Forelimb muscle (tissue), 1 donor: ENCODE measurements at places on chromosomes 3 and 15. TPM values are rescaled to one million over a fixed set of nuclear protein-coding genes. Genes with fewer than 3 reads are reported as not detected.

CAPN3 gene
- polyA plus RNA-seq = 495 TPM

ACOX2 gene
- polyA plus RNA-seq = 22.2 TPM

CFAP44 gene
- 8.3 TPM for polyA plus RNA-seq

ANKRD34C gene
- not detected for polyA plus RNA-seq

GRCh38 chr3:131550562-131551465, 48.0 kb upstream of the MRPL3 start:
- DNase-seq = no peak

DNA sequence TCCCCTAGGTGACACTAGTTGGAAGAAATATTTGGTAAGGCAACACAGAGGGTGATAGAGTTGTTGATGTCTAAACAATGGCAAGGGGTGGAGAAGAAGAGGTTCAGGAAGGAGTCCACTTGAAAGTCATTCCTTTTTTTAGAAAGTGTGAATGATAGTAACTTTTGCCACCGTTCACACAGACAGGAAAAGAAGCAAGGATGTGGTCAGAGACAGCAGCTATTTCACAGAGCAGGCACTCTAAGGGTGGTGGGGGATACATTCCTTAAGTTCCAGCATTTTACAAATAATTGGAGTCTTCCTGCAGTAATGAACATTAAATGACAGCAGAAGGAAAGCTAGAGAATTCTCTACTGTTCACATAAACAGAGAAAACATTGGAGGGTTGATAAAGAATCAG, 75.4 kb upstream of the ZNF385D start:
- no peak for DNase-seq

GRCh38 chr3:173287361-173287760, 110.2 kb upstream of the NLGN1 start:
- DNase-seq = no peak

DNA sequence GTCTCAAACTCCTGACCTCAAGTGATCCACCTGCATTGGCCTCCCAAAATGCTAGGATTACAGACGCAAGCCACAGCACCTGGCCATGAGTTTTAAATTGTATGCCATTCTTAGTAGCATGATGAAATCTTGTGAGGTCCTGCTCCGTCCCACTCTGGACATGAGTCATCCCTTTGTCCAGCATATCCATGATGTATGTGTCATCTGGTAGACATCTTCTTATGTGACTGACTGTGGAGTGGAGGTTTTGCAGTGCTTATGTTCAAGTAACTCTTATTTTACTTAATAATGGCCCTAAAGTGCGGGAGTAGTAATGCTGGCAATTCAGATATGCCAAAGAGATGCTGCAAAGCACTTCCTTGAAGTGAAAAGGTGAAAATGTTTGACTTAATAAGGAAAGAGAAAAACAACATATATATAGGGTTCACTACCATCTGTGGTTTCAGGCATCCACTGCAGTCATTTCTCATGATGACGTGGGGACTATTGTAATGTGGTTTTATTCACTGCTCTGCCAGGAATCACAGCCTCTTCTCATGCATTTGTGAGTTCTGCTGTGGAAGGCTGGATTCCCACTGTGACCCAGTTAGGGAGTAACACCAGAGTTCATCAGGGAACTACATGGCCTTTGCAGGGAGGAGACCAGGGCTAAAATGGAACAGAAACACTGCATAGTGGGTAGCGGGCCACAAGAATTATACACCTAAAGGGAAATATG, 204.6 kb upstream of the STRIT1 start:
- DNase-seq = no peak

- DNase-seq = no peak
Observed at GRCh38 chr3:50173685-50174516, 17.5 kb upstream of the GNAT1 start.

DNA sequence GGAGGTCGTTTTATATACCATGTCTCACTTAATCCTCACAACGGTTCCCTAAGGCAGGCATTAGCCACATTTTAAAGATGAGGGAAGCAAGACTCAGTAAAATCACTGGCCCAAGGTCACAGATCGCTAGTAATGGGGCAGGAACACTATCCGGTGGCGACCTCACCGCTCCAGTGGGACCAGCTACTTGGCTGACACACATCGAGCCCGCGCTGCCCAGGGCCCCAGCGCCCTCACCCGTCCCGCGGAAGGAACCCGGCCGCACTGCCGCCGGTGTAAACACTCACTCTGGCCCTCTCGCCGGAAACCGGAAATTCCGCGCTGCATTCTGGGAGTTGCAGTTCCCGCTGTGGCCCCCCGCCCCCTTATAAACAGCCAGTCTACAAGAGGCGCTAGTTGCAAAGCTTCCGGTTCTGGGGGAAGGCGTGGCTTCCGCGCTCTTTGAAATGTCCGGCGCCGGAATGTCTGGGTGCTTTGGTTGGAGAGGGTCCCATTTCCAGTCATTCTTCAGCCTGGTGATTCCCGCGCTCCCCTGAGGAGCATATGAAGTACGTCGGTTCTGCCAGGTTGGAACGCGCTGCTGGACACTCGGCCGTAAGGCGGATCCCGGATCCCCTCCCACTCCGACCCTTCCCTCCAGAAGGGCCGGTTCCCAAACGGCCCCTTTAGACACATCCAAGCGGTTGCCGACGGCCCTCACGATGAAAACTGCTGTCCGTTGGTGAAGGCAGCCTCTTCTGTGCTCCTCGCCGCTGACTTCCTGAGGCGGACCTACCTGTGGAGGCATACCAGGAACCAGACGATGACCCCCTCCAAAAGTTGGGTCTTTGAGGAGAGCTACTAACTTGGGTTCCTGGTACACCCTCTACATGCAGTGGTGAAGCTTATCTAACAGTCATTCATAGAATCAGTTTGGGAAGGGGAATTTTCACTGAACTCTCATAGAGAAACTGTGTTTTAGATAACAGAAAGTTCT, at the start of gene UBL7:
UBL7 (minus strand) TSS at position 290 of the 976 bp plus-strand sequence. CDS start 2,293 bp downstream, outside the sequence.
- peak; percentile 82 for DNase-seq
